ENCODE measurements at places on chromosomes 11 and 22. TPM values are rescaled to one million over a fixed set of nuclear protein-coding genes. Genes with fewer than 3 reads are reported as not detected.

Gene OR10D3
- total RNA-seq: not detected

Gene OR8G1
- total RNA-seq: not detected

Gene SHISAL1
- total RNA-seq: not detected

Gene MSANTD2
- 10.2 TPM for total RNA-seq

Gene JOSD1
- 74.0 TPM for total RNA-seq

Gene MMP7
- not detected for total RNA-seq

Gene LBHD1
- 27.5 TPM for total RNA-seq

Gene CHRM1
- total RNA-seq: not detected

Gene OR8A1
- total RNA-seq: not detected

Gene OR4C3
- total RNA-seq: not detected

Gene DSCAML1
- 0.42 TPM for total RNA-seq

Gene DERL3
- 14.6 TPM for total RNA-seq

Gene HPX
- total RNA-seq: not detected

Gene TRIM29
- not detected for total RNA-seq

Gene SEPTIN3
- total RNA-seq: 1.2 TPM

Gene GTSE1
- 91.9 TPM for total RNA-seq

Gene BBS1
- 12.9 TPM for total RNA-seq

Gene KCNK7
- total RNA-seq: 1.1 TPM

Gene BAD
- total RNA-seq: 36.1 TPM

Gene KDELR3
- total RNA-seq: 0.23 TPM

Gene C22orf15
- 2.8 TPM for total RNA-seq

Gene GSTT2
- not detected for total RNA-seq

Gene APOL4
- 17.0 TPM for total RNA-seq

Gene CD3E
- total RNA-seq: 526 TPM

Gene CRYBB3
- total RNA-seq: 0.52 TPM

Gene RBMXL2
- total RNA-seq: not detected

Gene MCM5
- total RNA-seq: 329 TPM

Gene CCND1
- total RNA-seq: 1.7 TPM

Gene SAA4
- total RNA-seq: not detected

Gene ADAMTS15
- not detected for total RNA-seq

Gene MRPL40
- total RNA-seq: 32.4 TPM

Gene TSPAN18
- 6.1 TPM for total RNA-seq

Measured in activated CD8-positive, alpha-beta memory T cell treated with anti-CD3 and anti-CD28 coated beads, Interleukin-2, amount 10 ng/mL, durations not matched to agents 7 days and 5 days (primary cell).